Caco-2 (cell line): ENCODE measurements at places on chromosomes 5 and 9. TPM values are rescaled to one million over a fixed set of nuclear protein-coding genes. Genes with fewer than 3 reads are reported as not detected.

SLC4A9 gene
- total RNA-seq = 0.11 and 0.35 TPM in 2 replicates

BRIX1 gene
- 56.5 and 61.1 TPM in 2 replicates for total RNA-seq

MAMDC2 gene
- not detected in 2 replicates for total RNA-seq

GLRA1 gene
- not detected in 2 replicates for total RNA-seq

CD72 gene
- total RNA-seq = 0.70 and 0.95 TPM in 2 replicates

TRIO gene
- total RNA-seq = 92.0 and 98.9 TPM in 2 replicates
